ENCODE measurements at places on chromosomes 12 and 14.

DNA sequence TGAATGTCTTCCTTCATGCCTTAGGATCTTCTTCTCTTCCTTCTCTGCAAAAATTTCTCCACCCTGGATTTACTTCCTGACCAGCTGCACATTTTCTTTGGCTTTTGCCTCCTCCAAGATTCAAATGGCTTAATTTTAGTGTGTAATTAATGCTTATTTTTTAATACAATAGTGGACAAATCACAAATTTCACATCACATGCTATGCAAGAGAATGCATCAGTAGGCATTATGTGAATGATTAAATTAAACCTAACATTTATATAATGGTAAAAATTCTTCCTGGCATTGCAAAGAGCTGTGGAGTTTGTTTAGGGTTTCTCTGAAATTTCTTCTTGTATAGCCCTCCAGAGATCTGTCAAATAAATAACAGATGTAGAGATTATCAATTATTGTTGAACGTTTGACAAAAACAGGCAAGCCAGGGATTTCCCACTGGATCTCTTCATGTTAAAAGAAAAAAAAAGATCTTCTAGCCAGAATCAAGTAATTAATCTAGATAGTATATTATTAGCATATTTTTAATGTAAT lies 84.4 kb downstream of the NAV3 start:
- DNase-seq, result no peak

- DNase-seq, result no peak
Observed at GRCh38 chr14:93785423-93785822, 2.9 kb downstream of the PRIMA1 start.

DNA sequence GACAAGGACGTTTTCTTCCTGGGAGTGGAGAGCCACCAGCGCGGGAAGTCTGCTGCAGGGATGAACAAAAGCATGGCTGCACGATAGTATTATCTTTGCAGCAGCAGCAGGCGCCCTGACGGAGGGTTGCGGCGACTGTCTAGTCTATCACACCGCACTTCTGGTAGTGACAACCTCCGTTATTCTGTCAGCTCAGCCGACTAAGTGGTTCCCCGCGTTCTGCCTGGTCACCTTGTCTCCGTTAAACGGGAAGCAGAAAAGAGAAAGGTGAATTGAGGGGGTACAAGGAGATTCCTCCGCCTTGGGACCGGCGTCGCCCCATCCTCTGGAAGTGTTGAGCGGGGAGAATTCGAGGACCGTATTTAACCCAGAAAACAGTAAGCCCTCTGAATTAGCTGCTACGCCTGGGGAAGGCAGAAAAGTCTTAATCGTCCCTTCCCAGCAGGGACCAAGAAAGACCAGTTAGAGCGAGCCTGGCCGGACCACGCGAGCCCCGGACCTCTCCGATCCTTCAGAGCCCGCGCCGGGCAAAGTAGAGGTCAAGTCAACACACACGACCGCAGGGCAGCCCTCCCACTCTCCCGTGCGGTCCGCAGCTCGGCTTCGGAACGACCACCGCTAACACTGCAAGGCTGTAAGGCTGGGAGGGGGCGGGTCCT lies 536 bp upstream of the DAAM1 start:
- DNase-seq, result peak; percentile 9

GRCh38 chr12:79569679-79570078 lies 121.1 kb downstream of the PAWR start:
- no peak for DNase-seq

- DNase-seq, result peak; percentile 81
Observed at GRCh38 chr14:93994919-93995682, 2.0 kb upstream of the CCDC197 start.

DNA sequence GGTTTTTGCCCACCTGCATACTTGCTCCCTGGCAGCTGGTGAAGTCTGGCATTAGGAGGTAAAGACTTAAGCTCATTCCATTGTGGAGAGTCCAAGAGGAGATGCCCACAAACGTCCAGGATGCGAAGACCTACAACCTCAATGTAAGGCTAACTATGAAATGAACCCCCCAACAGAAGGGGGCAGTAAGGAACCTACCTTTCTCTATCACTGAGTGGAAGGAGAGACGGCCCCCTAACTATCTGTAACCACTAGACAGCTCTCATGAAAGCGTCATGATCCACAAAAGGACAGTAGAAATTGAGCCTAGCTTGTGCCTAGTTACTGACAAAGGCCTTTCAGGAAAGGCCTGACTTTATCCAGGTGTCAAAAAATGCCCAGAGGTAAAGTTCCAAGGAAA lies 55.3 kb downstream of the ZFYVE21 start:
- no peak for DNase-seq

- no peak for DNase-seq
Observed at GRCh38 chr12:121285856-121286255, 10.7 kb downstream of the CAMKK2 start.

DNA sequence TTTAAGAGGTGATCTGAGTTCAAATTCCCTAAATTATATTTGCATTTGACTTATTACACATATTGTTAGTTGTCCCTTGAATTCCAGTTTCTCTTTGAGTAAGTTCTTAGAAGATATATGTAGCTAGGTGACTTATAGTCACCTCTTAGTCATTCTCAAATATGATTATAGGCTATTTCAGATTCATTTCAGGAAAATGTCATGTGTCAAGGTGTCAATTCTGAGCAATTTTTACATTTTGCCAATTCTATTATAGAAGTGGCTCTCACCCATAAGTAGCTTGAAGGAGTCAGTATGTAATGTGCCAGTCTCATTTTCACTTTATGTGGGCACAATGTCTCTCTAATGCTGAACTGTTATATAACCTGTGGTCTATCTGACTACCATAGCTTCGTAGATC lies 623.4 kb downstream of the DIO2 start:
- DNase-seq, result no peak

GRCh38 chr14:103001651-103002396 lies 55.5 kb downstream of the CDC42BPB start:
- DNase-seq, result no peak

GRCh38 chr12:32567296-32567674 lies 111.8 kb upstream of the DNM1L start:
- no peak for DNase-seq

GRCh38 chr12:88570103-88570502 lies 10.2 kb downstream of the KITLG start:
- DNase-seq, result peak; percentile 35

- DNase-seq, result peak; percentile 70
Observed at GRCh38 chr12:94875525-94875924, 128.0 kb downstream of the NDUFA12 start.

DNA sequence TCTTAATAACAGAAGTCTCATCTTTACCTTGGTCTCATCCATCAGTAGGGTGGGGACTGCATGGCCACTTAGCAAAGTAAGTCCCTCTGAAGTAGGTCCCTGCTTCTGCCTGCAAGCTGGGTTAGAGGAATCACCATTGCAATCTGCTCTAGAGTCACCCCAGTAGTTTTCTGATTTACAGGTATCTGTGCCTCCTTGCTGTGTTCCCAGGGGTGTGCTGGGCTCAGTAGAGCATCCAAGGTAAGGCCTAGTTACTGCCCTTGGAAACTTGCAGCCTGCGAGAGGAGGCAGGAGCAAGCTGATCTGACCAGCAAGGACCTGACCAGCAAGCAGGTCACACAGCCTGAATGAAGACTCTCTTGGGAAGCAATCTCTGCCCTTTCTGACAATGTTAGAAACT lies 160.8 kb upstream of the GSC start:
- no peak for DNase-seq

- no peak for DNase-seq
Observed at GRCh38 chr12:44570036-44570583, 306.0 kb downstream of the NELL2 start.

GRCh38 chr14:104867371-104868059 lies 2.4 kb downstream of the CEP170B start:
- no peak for DNase-seq

DNA sequence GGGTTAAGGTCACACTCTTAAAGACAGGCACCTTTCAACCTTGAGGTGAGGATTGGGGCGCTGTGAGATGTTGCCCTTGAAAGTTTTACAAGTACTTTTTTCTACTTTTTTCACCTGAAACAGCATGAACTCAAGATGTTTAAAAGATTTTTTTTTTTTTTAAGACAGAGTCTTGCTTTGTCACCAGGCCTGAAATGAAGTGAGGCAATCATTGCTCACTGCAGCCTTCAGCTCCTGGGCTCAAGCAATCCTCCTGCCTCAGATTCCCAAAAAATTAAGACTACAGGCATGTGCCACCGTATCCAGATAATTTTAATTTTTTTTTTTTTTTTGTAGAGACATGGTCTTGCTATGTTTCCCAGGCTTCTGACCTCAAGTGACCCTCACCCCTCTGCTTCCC lies 243.9 kb downstream of the DIO2 start:
- no peak for DNase-seq

GRCh38 chr12:90905691-90906370 lies 49.1 kb downstream of the CCER1 start:
- DNase-seq, result no peak

- no peak for DNase-seq
Observed at GRCh38 chr14:88562532-88562830, 356 bp upstream of the ZC3H14 start.

DNA sequence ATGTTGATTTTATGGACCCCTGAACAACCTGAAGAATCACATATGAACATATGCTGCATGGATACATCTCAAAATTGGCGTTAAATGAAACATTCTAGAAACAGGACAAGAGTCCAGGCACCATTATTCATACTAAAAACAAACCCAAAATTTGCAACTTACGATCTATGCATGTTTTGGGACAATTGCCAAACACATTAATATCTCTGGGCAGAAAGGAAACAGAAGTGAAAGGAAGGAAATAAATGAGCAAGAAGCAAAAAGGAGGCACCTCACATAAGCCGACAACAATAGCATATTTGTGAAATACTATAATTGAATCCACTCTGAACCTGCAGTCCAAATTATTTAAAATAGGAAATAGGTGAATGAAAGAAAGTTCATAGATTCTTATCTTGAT lies 1505.3 kb downstream of the AACS start:
- DNase-seq, result no peak

DNA sequence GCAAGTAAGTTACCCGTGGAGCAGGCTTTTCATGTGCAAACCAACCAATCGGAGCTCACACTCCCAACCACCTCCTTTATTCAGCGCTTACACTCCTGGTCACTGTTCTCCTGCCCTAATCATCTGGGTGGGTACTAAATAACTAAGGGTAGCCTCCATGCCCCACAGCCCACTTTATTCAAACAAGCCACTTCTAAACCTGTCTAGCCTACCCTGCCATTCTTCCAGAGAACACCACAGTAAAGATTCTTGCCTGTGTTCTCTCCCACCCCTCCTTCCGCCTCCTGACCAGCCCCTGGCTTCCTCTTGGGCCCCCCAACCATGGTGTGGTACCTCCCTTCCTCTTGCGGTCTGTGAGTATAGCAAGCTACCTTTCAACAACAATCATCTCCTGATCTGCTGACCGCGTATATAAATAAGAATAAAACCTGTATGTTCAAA lies 581.9 kb downstream of the VRK1 start:
- DNase-seq, result no peak

DNA sequence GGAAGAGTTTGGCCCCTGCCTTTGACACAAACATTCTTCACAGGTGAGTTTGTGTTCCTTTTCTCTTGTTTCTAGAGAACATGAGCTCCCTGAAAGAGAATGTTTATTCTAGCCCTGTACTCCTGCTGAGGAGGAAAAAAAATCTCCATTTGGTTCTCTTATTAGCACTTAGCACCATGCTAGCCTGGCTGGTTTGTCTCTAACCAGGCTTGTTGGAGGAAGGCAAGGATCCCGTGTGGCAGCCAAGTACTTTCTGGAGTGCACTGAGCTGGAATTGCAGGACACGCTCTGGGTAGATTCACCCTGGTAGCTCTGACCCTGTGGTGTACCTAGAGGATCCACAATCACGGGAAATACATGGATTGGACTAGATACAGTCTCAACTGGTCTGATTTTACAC lies 41.9 kb downstream of the KCNA1 start:
- no peak for DNase-seq

DNA sequence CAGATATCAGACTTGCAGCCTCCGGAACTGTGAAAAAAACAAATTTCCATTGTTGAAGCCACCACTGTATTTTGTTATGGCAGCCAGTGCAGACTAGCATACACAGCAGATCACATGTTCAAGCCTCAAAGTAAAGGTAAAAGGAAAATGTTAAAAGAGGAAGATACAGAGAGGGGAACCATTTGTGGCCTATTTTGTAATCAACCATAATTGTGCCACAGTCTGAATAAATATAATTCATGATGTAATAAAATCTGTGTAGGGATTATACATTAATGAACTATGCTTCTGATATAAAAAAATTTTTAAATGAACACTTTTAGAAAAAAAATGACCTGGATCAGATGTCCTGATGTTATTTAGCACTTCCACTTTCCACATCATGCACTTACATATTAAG lies 79.6 kb downstream of the SLC16A7 start:
- no peak for DNase-seq

DNA sequence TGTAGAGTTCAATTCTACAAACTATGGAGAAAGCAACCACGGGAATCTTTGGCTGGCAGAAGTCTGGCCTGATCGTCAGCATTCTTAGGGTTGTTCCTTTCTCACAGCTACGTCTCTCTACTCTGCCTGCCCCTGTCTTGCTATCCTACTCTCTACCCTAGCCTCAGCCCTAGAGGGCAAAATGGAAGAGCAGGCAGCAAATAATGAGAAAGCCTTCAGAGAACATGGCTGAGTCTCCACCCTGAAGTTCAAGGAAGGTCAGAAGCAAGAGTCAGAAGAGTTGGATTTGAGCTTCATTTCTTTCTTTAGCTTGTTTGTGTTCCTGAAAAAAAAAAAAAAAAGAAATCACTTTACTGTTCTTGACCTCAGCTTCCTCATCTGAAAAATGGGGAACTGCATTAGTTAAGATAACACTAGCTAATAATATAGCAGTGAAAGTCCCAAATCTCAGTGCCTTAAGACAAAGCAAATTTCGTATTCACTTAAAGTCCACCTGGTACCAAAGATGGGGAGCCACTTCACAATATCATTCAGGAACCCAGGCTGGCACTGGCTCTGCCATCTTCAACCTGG lies 50.2 kb upstream of the CCND2 start:
- DNase-seq, result no peak

GRCh38 chr12:123465084-123465483 lies 7.1 kb downstream of the SNRNP35 start:
- DNase-seq, result no peak

DNA sequence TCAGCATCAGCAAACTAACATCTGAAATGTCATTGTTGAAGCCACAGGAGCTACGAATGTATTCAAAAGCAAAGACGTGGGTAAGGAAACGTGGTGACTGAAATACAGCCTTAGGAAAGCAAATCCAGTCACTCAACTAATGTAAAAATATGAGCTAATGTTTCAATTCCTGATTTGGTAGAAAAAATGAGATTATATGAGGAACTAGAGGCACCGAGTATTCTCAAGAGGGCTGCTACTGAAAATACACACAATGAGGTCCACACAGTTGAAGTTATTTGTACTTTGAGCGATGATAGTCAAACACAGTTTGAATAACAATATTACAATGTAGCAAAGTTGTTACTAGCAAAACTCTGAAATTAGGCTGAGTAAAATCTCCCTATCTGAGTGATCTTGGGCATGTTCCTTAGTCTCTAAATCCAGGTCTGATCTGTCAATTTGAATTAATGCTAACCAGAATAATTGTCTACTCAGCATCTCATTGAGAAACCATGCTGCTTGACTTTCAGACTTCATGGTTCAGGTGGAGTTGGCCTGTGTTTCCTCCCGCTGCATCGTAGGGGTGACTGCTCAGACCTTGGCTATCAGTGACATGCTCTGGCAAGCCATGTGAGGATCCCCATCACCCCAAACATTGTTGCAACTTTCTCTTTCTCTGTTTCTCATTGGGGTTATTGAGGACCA lies 467.1 kb upstream of the SOX5 start:
- no peak for DNase-seq
